ENCODE measurements at places on chromosomes 5 and 9. TPM values are rescaled to one million over a fixed set of nuclear protein-coding genes. Genes with fewer than 3 reads are reported as not detected.

The FOXD4L6 gene
- not detected for total RNA-seq

- DNase-seq: no peak
Observed at GRCh38 chr9:35656831-35657545, 831 bp downstream of the RMRP start.

DNA sequence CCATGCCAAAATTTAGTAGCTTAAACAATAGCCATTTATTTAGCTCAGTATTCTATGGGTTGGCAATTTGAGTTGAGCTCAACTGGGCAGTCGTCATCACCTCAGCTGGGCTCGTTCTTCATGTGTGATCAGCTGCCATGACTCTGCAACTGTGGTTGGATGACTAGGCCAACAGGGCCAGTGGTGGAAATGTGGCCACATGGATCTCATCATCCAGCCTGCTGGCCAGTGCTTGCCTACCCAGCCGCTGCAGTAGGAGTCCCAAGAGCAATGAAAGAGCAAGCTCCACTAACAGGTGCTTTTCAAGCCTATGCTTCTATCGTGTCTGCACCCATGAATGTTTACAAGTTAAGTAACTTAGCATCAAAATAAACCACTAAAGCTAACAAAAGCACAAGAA, 158.0 kb downstream of the ATPSCKMT start:
- no peak for DNase-seq

DNA sequence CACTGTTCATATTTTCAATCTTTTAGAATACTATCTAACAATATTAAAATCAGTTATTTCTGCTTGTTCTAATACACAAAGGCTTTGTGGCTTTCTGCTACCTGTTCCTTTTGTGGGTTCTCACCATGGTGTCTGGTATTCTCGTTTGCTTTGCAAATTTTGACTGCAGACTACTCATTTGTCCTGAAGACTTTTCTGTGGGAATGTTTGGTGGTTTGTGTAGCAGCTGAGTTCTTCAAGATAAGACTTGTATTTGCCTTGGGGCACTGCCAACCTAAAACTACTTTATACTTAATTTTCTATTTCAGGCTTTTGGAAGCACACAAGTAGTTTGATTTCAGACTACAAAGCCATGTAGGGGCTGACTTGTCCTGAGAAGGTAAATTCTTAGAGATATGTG, 11.1 kb downstream of the IL33 start:
- DNase-seq: no peak

The NXNL2 gene
- total RNA-seq: not detected

DNA sequence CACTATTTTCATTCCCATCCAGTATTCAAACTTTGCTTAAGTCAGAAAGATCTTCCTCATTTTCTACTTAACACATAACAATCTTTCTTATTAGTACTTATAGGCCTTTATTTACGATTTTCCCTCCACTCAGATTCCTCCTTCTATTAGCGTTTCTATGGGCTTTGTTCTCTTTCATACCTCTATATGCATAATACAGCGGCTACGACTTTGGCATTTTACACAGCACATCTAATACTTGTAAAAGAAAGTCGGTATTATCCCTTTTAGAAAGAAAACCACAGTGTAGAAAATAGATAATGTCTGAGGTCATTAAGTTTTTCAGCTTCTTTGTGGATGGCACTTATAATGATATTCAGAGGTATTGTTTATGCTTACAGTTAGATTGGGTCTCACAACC, 8.4 kb downstream of the RBM18 start:
- no peak for DNase-seq

DNA sequence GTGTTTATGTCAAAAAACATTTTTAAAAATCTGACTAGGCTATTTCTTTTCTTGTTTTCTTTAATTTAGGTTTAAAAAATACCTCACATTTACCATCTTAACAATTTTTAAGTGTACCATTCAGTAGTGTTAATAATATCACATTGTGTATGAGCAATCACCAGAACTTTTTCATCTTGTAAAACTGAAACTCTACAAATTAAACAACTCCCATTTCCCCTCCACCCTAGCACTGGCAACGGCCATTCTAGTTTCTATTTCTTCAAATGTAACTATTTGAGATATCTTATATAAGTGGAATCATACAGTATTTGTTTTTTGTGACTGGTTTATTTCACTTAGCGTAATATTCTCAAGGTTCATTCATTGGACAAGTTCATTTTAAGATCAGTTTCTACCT, 27.7 kb downstream of the PLCXD3 start:
- no peak for DNase-seq

The SPATA31D3 gene
- not detected for total RNA-seq

- DNase-seq: no peak
Observed at GRCh38 chr9:23621188-23621587, 204.9 kb downstream of the ELAVL2 start.

- no peak for DNase-seq
Observed at GRCh38 chr5:93577854-93578812, 2.9 kb downstream of the NR2F1-AS1 start.

DNA sequence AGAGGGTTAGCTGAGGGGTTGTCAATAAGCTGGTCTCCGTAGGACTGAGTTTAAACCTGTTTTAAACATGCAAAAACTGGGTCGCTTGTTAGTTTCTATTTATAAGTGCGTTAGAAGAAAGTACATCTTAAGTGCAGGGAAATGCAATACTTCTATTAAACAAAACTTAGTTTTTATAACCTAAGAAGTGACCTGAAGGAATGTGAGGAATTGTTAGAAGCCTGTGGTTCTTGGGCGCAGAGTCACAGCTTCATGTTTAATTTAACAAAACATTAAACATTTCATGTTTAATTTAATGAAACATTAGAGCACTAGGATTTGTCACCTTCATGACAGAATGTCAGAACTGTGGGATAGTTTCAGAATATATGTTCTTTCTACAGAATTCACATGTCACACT, 469.2 kb upstream of the WWC1 start:
- no peak for DNase-seq

- no peak for DNase-seq
Observed at GRCh38 chr5:73740274-73740790, 114.3 kb downstream of the ARHGEF28 start.

DNA sequence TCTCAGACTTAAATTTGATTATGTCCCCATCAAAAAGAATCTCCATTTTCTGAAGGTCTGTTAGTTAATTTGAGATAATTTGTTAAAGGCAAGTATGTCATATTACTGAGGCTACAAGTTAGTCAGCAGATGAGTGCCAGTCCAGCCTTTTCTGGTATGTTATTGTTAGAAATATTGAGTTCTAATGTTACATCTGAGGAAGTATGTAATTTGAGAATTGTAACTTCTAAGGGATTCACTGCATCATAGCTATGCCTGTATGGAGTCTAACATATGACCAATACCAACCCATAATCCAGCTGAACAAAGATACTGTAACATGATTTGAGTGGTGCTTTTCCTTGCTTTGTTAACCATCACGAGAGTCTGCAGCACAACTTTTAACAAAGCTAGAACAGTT, 13.9 kb downstream of the SLC23A1 start:
- DNase-seq: no peak

DNA sequence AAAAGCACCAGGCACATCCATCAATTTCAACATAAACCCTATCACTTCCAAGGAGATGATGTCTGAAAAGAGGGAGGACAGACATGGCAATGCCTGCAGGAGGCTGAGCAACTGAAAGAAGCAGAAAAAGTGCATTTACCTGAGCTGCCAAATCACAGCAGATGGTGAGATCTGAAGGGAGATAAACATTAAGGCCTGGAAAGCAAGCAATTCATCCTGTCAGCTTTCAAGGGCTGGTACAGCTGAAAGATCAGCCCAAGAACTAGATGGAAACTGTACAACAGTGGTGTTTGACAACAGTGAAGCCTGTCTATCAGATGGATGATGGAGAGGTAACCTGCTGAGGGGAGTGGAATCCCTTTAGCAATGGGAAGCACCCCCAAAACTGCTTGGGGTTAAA, 433.2 kb upstream of the ZNF608 start:
- DNase-seq: no peak

GRCh38 chr9:104944356-104944755, 16.4 kb upstream of the ABCA1 start:
- no peak for DNase-seq

DNA sequence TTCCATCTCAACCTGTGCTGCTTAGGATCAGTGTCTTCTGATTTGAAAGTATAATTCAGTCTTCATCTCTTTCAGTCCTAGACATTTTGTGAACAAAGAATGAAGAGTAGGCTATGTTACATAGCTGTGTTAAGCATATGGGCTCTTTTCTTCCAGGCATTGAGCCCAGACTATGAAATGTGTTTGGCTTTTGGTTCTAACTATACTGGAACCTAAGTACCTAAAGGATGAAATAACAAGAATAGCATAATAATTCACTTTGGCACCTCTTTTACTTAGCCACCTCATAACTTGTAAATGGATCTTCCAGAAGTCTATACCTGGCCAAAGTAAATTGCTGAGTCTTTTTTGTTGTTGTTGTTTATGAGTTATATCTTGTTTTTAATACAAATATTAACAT, 71.4 kb downstream of the SLF1 start:
- no peak for DNase-seq
